ENCODE measurements at places on chromosomes 1 and 21.

GRCh38 chr1:236465231-236465958, 58.4 kb upstream of the LGALS8 start:
- no peak overlapping the region for H3K4me3 ChIP-seq
- H3K27ac ChIP-seq = peak overlapping the region; percentile 84
- H3K36me3 ChIP-seq = no peaks in the 10 kb centered on the region
- no peaks in the 10 kb centered on the region for H3K27me3 ChIP-seq

DNA sequence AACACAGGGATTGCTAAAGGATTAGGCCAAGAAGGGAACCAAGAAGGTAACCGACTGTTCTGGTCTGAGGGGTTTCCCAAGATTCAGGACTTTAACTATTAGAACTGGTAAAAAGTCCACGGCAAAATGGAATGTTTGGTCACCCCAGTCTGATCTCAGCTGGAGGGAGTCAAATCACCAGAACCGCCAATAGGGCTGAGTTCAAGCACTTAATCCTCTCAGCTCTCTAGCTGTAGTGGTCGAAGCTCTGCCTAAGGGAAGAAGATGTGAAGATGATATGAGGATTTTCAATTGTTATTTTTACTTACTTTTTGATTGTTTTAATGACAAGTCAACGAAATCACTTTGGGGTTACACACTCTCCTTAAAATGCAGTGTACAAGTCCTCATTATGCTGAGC, 29.1 kb downstream of the F5 start:
- no peaks in the 10 kb centered on the region for H3K4me1 ChIP-seq
- H3K4me3 ChIP-seq = no peak overlapping the region
- H3K36me3 ChIP-seq = no peaks in the 10 kb centered on the region
- no peak for DNase-seq

DNA sequence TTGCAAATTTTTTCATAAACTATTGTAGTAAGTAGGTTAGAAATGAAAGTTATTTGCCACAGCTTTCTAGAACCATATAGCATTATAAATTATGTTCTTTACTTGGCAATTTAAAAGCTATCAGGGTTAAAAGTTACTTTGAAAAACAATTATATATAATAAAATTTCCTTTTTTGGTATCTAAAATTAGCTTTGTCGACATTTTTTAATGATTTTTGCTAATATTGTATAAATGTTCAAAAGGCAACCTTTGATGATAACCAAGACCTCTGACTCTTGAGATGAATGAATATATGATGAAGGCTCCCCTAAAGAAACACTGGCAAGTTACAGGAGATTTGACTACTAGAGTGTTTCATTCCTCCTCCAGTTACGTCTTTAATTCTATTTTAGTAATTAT, 121.2 kb downstream of the CDC42BPA start:
- H3K4me3 ChIP-seq = no peak overlapping the region
- no peak overlapping the region for H3K27ac ChIP-seq
- no peaks in the 10 kb centered on the region for H3K27me3 ChIP-seq
- H3K4me1 ChIP-seq = no peaks in the 10 kb centered on the region

DNA sequence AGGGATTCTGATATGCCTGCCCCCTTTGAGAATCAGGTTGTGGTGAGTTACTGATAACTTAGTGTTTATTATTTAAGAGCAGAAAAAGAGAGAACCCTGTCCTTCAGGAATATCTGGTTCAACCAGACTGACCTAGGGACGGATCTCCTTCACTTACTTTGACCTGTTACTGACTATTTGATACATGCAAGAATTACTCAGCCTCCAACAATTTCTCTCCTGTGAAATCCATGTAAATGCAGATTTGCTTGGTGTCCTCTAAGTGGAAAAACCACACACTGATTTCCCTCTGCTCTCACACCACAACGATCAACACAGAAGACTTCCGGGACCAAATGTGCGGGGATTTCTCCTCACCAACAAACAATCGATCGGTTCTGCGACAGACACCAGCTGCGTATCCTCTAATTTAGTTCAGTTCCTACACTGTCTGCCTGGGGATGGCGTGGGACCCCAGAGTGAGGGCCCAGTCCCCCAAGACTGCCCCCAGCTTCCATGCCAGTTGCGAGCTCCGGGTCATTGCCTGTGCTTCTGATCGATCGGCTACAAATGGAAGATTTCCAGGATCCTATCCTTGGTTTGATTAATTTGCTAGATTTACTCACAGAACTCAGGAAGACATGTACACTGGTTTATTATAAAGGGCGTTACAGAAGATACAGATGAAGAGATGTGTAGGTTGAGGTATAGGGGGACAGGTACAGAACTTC, 51.7 kb downstream of the BACE2 start:
- H3K4me3 ChIP-seq = no peak overlapping the region
- no peaks in the 10 kb centered on the region for H3K36me3 ChIP-seq
- H3K27me3 ChIP-seq = no peaks in the 10 kb centered on the region
- no peak overlapping the region for H3K27ac ChIP-seq
- DNase-seq = no peak

GRCh38 chr1:59150577-59151386, 146.1 kb upstream of the FGGY start:
- H3K36me3 ChIP-seq = no peaks in the 10 kb centered on the region
- H3K4me3 ChIP-seq = no peak overlapping the region
- no peaks in the 10 kb centered on the region for H3K27me3 ChIP-seq
- peak overlapping the region; percentile 19 for H3K27ac ChIP-seq

DNA sequence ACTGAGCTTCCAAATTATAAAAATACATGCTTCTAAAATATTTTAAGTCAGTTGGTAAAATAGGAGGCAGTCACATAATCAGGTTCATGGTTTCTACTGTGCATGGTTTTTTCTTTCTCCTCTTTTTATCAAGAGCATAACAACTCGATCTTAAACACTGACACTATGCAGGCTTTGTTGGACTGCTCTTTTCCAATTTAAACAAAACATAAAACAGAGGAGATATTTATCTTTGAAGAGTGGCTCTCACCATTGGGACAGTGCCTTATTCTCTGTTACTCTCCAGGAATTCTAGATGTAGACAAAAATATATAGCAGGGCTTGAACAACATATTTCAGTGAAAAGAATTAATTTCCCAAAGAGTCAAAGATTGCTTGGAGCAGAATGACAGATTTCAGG, 883.5 kb upstream of the ADGRL2 start:
- H3K27me3 ChIP-seq = no peaks in the 10 kb centered on the region
- H3K27ac ChIP-seq = no peak overlapping the region
- H3K4me3 ChIP-seq = no peak overlapping the region
- no peaks in the 10 kb centered on the region for H3K36me3 ChIP-seq

- H3K36me3 ChIP-seq = no peaks in the 10 kb centered on the region
- no peaks in the 10 kb centered on the region for H3K27me3 ChIP-seq
- no peak overlapping the region for H3K27ac ChIP-seq
- peaks cover 3% of the 10 kb centered on the region for H3K4me1 ChIP-seq
Measured at GRCh38 chr1:119674111-119674526, 26.1 kb upstream of the ZNF697 start.

DNA sequence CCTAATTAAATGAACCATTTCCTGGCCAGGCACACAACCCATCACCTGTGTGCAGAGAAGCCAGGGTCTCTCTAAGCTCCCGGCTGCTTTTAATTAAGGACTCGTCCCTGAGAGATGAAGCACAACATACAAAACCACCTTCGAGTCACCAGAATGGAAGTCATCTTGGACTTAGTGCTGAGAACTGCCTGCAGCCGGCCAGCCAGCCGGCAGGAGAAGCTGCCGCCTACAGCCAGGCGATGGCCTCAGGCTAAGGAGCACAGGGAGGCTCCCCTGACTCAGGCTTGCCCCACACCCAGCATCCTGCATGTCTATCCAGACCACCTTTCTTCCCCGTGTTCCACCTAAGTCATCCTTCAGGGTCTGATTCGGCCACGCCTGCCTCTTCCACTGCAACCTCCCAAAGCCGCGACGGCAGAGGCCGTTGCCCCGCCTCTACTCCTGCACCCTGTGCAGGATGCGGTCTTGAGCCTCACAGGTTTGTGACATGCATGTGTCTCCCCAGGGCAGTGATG, 83.6 kb downstream of the SLC66A1 start:
- no peak for DNase-seq
- H3K36me3 ChIP-seq = no peaks in the 10 kb centered on the region
- no peak overlapping the region for H3K27ac ChIP-seq
- H3K4me1 ChIP-seq = peaks cover 44% of the 10 kb centered on the region
- H3K27me3 ChIP-seq = no peaks in the 10 kb centered on the region
- no peak overlapping the region for H3K4me3 ChIP-seq

- H3K4me3 ChIP-seq = no peak overlapping the region
- no peaks in the 10 kb centered on the region for H3K4me1 ChIP-seq
- no peak for DNase-seq
- H3K36me3 ChIP-seq = no peaks in the 10 kb centered on the region
- no peaks in the 10 kb centered on the region for H3K27me3 ChIP-seq
Measured at GRCh38 chr1:39656391-39656790, 15.5 kb downstream of the NT5C1A start.

DNA sequence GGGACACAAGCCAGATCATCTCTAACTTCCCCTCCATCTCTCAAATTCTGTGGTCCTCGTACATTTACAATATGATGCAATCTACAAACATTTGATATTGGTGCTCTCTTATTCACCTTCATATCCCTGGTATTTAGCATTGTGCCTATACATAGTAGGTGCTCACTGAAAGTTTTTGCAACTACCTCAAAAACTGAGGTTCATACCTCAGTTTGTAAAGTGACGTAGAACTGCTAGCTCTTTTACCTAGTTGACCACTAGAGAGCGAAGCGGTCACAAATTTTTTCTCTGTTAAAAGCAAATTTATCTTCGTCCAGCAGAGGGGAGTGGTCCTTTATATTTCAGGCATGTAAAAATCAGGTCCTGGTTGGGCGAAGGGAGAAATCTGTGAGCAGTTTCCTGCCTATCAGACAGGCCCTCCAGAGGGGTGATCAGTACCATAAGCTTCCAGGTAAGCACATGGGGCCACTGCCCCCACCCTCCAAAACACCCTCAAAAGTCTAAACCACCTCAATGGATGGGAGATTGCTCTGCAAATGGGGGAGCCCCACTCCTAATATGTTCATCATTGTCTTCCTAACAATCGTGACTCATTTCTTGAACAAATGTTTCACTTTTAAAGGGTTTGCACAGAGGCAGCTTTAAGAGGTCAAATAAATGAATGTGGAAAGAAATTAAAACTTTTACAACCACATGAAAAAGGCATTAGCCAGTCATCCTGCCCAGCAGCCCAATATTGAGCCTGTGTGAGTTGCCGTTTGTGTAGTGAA, 10.6 kb upstream of the HLCS start:
- no peak overlapping the region for H3K27ac ChIP-seq
- no peak overlapping the region for H3K4me3 ChIP-seq
- peaks cover 17% of the 10 kb centered on the region for H3K4me1 ChIP-seq
- no peaks in the 10 kb centered on the region for H3K36me3 ChIP-seq

DNA sequence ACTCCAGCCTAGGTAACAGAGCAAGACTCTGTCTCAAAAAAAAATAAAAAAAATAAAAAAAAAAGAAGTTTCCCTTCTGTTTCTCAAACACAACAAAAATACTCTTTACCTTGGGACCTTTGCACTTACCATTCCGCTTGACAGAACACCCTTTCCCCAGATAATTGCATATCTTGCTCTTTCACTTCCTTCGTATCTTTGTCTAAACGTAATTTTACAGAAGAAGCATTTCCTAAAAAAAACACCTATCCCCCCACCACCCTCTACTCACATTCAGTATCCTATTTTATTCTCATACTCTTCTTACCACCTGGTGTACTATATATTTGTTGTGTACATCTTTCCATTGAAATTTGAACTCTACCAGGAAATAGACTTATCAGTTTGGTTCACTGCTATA, 32.7 kb downstream of the ASH1L start:
- H3K4me1 ChIP-seq = peaks cover 9% of the 10 kb centered on the region
- no peaks in the 10 kb centered on the region for H3K27me3 ChIP-seq
- no peaks in the 10 kb centered on the region for H3K36me3 ChIP-seq
- H3K27ac ChIP-seq = no peak overlapping the region
- DNase-seq = no peak

GRCh38 chr1:16138772-16139221, 17.1 kb downstream of the EPHA2 start:
- peak overlapping the region; percentile 66 for H3K27ac ChIP-seq
- peaks cover 34% of the 10 kb centered on the region for H3K4me1 ChIP-seq
- peaks cover 30% of the 10 kb centered on the region for H3K36me3 ChIP-seq
- no peak overlapping the region for H3K4me3 ChIP-seq
- no peaks in the 10 kb centered on the region for H3K27me3 ChIP-seq

- no peak overlapping the region for H3K4me3 ChIP-seq
- DNase-seq = no peak
- H3K27me3 ChIP-seq = no peaks in the 10 kb centered on the region
- H3K4me1 ChIP-seq = no peaks in the 10 kb centered on the region
- H3K27ac ChIP-seq = no peak overlapping the region
Measured at GRCh38 chr1:52899445-52899894, 22.1 kb downstream of the ECHDC2 start.

DNA sequence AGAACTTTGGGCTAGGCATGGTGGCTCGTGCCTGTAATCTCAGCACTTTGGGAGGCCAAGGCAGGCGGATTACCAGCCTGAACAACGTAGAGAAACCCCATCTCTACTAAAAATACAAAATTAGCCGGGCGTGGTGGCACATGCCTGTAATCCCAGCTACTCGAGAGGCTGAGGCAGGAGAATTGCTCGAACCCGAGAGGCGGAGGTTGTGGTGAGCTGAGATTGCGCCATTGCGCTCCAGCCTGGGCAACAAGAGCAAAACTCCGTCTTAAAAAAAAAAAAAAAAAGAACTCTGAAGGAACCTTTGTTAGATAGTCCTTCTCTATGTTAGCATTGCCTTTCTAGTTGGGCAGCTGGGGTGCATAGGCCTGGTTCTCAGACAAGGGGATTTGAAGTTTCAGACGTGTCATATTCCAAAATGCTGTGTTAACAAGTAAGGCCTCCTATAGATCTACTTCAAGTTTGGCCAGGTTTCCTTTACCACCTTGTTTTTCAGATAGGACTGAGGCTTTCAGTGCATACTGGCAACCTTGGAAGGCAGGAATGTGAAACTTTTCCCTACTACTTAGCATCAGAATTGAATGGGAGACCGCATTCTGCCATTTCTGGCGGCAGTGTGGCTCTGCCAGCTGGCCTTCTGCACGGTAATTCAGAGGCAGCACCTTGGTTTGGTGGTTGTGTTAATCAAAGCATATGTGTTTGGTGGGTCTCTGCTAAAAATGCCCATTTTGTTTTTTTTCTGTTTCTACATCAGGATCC, 6.1 kb downstream of the UQCRH start:
- DNase-seq = no peak
- H3K27me3 ChIP-seq = no peaks in the 10 kb centered on the region
- H3K4me1 ChIP-seq = peaks cover 4% of the 10 kb centered on the region
- no peak overlapping the region for H3K27ac ChIP-seq
- peaks cover 48% of the 10 kb centered on the region for H3K36me3 ChIP-seq
- no peak overlapping the region for H3K4me3 ChIP-seq

- H3K36me3 ChIP-seq = peaks cover 17% of the 10 kb centered on the region
- no peak for DNase-seq
- H3K4me1 ChIP-seq = no peaks in the 10 kb centered on the region
- no peaks in the 10 kb centered on the region for H3K27me3 ChIP-seq
- no peak overlapping the region for H3K4me3 ChIP-seq
- H3K27ac ChIP-seq = no peak overlapping the region
Measured at GRCh38 chr1:30976143-30976542, 67.6 kb upstream of the SDC3 start.

- H3K27ac ChIP-seq = no peak overlapping the region
- no peaks in the 10 kb centered on the region for H3K4me1 ChIP-seq
- no peaks in the 10 kb centered on the region for H3K36me3 ChIP-seq
- no peaks in the 10 kb centered on the region for H3K27me3 ChIP-seq
- no peak overlapping the region for H3K4me3 ChIP-seq
Measured at GRCh38 chr1:210448297-210448892, 119.7 kb downstream of the HHAT start.
